Activated CD4-positive, alpha-beta memory T cell treated with anti-CD3 and anti-CD28 coated beads, Interleukin-2, amount 10 ng/mL, durations not matched to agents 7 days and 5 days (primary cell): ENCODE measurements at places on chromosomes 1 and 21.

DNA sequence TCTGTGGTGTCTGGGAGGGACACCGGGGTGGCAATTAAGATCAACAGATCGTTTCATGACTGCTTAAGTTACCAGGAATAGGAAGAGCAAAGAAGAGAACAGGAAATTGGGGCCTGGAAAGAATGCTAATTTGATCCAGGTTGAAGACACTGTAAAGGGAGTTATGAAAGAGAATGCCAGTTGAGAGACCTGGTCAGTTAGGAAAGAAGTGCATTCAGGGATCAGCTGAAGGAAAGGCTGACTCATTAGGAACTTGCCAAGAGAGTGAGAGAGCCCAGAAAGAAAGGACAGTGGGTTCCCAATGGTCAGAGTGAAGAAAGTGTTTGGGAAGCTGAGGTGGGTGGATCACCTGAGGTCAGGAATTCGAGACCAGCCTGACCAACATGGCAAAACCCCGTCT is 119.6 kb downstream of the UBE2U start:
- DNase-seq: no peak

- DNase-seq: no peak
Observed at GRCh38 chr1:156461109-156461508, 39.5 kb downstream of the MEF2D start.

DNA sequence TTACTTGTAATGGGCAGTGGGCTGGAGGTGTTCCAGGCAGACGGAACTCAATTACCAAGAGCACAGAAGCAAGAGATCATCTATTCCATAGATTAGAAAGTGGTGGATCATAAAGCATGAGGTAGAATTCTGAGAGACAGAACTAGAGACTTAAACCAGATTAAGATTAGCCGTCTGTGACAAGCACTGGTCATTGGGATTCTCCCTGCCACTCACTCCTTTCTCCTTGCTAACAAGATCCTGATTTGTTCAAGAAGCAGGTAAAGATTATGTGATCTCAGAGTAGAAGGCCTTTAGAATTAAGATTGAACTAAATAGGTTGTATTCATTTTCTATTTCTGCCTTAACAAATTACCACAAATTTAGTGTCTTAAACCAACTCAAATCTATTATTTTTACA is 1.5 kb upstream of the HSPA13 start:
- no peak for DNase-seq

GRCh38 chr1:64327119-64327518 is 123.7 kb downstream of the UBE2U start:
- no peak for DNase-seq

DNA sequence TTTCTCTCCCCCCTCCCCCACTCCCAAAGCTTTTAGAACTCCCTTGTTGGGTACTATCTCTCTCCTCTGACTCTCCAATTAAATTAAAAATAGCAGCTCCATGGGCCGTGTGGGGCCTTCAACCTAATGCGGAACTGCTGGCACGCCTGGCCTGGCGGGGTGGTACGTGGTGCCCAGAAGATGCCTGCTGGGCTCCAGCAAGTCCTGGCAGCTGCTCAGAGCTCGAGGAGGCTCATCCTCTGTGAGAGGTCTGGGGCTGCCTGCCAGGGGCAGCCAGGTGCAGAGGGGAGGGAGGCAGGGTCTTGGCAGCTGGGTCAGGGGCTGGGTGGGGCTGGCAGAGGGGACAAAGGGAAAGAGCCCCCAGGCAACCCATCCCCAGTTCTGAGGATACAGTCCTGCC is 74.4 kb downstream of the ACTL8 start:
- no peak for DNase-seq

DNA sequence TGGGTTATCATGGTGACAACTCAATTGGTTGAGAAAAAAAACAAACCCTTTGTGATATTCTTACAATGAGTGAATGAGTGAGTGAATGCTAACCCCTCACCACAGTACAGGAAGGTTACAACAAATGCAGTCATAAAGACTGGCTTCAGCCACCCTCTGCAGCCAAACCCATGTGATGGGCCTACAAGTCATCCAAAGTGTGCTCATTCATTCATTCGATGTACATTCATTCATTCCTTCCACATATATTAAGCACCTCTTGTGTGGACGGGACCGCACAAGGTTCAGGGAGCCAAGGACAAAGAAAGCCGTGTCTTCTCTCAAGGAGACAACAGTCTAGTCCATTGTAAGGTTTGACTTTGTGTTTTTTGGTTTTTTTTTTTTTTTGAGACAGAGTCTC is 49.4 kb downstream of the WDR4 start:
- DNase-seq: no peak

GRCh38 chr1:7617826-7618225 is 153.3 kb upstream of the VAMP3 start:
- no peak for DNase-seq

DNA sequence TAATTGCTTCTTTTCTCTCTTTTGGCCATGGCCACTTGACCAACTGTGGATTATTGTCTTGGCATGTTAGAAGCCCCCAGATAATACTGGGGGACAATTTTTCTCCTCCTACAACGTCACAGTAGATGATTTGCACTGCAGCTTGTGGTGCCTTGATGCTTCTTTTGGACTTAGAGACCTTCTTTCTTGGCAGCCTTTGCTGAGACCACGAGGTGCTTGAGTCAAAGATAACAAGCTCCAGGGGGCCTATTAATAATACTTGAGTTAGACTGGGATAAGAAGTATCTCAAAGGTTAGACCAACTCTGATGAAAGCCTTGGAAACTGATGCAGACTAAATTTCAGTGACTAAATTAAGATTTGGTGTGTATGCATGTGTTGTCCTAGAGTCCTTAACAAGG is 3.2 kb downstream of the PPP1R12B start:
- no peak for DNase-seq

DNA sequence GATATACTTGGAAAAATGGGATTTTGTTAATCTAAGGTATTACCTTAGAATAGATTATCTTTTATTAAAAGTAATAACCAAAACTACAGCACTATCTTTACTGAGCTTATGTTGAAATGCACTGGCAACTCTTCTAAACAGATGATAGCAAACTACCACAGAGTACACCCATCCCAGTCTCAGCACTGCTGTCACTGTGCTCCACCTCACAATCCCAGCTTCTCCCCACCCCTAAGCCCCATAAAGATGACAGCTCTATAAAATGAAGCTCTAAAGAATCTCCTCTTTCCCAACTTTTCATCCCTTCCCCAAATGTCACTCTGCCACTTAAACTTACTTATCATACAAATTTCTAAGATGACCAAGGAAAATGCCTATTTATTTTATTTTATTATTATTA is 6.4 kb downstream of the DSTYK start:
- no peak for DNase-seq

DNA sequence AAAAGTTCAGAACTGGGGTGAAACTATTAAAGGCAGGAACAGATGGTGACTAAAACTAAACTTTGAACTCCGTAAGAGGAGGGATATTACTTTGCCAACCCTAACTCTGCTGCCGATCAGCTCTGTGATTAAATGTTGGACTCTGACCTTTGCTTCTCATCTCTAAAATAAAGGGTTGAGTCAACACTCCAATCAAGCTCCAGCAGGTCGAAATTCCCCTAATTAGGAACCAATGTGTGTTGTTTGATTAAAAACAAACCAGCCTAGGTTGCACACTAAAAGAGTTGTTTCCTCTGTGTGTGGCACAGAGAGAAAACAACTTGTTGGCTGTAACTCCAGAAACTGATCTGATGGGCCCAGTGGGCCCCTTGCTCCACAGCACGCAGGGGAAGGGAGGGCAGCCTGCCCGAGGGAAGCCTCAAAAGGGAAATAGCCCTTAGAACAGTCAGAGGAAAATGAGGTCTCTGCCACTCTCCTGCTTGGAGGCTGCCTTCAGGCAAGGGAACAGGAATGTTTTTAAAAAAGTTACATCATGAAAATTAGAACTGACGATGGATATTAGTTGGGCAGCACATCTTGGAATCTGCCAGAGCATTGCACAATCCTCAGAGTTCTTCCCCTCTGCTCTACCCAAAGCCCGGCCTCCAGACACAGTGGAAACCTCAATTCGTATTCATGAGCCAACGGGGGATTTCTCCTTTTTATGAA is 69.3 kb downstream of the KCTD3 start:
- DNase-seq: no peak

DNA sequence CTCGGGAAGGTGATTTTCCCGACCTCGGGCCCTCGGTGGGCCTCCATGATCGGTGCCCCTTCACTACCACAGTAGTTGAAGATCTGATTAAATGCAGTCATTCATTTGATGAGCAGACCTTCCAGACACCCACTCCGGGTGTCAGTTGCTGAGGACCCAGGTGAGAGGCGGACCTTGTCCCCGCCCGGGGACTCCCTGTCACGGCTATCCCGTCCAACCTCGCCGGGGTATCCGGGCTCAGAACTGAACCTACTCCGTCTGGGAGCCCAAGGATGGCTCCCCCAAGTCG is 22.6 kb downstream of the RNU1-3 start:
- DNase-seq: no peak

DNA sequence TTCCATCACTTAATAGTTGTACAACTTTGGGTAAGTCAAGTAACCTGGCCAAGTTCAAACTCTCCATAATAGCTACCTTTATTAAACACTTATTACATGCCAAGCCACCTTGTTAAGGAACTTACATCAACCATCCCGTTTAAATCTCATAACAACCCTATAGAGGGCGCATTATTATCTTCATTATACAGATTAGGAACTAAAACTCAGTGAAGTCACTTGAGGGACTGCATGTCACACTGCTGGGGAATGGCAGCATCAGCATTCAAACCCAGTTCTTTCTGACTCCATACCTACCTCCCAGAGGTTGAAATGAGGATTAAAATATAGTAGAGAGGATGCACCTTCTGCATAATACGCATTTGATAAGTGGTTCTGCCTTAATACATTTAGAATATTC is 47.1 kb upstream of the PLA2G2C start:
- no peak for DNase-seq

DNA sequence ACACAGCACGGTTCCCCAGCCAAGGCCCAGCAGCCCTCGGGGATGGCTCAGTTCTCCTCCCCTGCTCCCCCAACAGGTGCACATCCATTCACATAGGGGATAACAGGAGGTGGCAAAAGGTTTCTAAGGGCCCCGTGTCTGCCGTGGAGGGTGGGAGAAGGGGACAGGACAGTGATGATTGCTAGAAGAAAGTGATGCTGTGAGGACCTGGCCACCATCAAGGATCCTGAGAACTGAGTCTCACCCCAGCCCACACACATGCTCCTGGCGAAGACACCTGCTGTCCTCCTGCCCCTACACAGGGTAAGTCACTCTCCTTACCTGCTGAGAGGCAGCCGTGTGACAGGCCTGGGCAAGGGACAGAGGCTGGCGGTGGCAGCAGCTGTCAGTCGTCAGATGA is 54.5 kb downstream of the GNG4 start:
- no peak for DNase-seq

DNA sequence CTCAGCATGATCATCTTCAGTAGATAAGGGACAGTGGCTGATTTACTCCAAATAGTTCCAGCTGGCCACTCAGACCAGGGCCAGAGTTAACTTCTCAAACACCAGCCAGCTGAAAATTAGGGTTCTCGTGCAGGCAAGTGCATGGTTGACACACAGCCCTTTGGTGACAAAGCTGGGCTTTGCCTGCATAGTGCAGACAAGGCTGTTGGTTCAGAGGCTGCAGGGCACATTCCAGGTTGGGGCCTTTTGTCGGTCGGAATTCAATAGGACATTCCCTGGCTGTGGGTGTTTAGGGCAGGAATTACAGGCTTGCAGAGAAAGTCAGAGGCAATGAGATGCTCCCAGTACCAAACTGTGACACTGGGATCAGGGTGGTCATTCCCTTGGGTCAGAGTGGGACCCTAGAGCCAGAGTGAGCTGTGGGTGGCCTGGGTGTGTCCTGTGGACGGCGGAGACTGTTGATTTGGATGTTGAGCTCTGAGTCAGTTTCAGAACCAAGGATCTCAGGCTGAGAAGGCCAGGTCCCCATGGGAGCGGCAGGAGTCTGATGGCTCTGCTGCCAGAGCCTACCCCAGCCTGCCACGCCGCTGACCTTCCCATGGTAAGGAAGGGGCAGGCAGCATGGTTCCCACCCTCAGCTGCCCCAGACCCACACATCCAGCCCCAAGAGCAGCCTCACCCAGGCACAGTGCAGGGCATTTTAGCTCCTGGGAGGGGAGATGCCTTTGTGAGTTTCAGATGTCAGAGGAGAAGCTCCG is 56.2 kb downstream of the STUM start:
- no peak for DNase-seq

DNA sequence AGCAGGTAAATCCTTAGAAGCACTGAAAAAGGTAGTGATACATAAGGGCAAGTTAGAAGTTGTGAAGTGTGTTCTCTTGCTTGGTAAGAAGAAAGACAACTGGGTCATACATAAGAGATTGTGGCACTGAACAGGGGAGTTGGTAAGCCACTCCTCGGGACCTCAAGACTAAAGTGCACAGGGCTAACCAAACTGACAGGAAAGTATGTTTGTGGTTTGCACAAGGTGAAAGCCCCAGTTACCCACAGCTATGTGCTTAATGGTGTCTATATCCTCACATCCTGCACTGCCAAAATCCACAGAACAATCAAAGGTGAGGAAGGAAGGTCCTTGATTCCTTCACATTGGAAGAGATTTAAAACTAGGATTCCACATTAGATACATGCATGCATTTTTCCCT is 276.5 kb downstream of the DNM3 start:
- peak; percentile 64 for DNase-seq

GRCh38 chr1:22870201-22870871 is 102.3 kb downstream of the LACTBL1 start:
- no peak for DNase-seq

- no peak for DNase-seq
Observed at GRCh38 chr21:46388896-46389295, 64.9 kb downstream of the PCNT start.

GRCh38 chr1:94325377-94326302 is 88.3 kb upstream of the ARHGAP29 start:
- DNase-seq: no peak

DNA sequence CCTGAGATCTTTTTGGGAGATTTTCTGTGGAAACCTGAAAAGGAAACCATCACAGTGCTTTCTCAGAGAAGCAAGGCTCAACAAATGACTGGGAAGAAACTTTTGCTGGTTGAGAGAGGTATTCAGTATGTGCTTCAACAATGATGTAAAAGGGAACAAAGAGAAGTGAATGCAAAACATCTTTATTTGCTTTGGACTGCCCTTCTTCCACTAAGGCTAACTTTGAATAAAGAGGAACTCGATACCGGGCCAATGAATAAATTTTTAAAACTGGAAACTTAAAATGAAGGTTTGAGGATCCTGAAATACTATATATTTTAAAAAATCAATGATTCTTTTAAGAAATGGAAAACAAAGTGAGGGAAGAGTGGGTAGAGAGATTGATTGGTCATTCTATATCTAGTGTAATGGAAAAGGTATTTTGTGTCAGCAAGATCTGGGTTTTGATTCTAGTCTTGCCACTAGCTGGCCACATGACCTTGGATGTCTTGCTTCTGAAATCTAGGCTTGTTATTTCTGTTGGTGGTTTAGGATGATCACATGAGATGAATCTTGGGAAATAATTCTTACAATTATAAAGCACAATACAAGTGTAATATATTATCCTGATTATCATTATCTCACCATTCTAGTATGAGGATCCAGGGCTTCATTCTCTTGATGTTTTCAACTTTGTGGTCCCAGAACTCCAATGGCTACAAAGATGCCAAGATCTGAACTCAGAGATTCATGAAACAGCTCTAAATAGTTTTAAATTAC is 34.6 kb upstream of the APOBEC4 start:
- DNase-seq: no peak
